ENCODE measurements at places on chromosomes 6 and 20.

DNA sequence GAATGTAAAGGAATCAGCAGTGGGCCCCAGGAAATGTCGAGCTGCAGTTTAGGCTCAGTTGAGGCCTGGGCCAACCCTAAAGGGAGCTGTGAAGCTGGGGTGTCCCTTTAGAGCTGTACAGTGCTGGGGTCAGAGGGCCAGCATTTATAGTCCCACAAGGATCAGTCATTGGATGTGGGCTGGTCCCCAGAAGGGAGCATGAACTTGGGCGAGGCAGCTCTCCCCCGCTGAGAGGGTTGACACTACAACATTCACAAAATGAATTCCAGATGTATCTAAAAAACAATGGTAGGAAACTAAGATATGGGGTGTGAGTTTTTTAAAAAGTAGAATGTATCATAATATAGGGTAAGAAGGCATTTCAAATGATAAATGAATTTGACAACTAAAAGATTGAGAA is 29.7 kb upstream of the TMX4 start:
- no peak for DNase-seq

- no peak for DNase-seq
Measured at GRCh38 chr6:17388365-17388764, 5.0 kb upstream of the CAP2 start.

DNA sequence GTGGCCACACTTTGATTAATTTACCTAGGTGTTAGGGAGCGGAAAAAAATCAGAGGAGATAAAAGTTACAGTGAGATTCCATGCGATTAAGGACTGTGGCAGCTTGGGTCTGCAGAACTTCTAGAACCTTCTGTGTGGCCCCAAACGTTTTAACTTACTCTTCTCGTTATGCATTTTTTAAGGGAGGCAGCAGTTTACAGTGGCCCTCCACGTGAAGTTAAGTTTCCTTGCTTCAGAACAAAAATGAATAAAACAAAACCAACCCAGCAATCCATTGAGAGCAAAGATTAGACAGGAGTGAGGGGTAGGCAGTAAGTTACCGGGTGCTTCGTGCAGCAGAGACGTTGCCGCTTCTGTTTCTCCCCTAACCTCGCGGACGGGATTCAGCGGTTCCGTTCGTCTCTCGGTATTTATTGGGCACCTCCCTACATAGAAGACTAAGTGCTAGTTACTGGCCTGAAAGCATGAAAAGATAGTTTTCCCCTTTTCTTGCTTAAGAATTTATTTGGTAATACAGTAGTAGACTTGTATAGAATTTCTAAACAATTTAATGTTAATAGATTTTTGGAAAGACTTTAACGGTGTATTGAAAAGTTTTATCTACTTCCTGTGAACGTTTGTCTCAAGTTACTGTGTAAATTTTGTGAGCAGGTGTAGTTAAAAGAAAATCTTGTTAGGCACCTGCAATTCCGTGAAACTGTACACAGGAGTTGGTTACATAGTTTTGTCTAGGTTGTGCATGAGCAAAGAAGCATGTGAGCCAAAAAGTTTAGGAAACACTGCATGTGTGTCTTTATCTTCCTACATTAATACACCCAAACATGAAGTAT is 1.1 kb downstream of the BAG2 start:
- DNase-seq, result peak; percentile 48

DNA sequence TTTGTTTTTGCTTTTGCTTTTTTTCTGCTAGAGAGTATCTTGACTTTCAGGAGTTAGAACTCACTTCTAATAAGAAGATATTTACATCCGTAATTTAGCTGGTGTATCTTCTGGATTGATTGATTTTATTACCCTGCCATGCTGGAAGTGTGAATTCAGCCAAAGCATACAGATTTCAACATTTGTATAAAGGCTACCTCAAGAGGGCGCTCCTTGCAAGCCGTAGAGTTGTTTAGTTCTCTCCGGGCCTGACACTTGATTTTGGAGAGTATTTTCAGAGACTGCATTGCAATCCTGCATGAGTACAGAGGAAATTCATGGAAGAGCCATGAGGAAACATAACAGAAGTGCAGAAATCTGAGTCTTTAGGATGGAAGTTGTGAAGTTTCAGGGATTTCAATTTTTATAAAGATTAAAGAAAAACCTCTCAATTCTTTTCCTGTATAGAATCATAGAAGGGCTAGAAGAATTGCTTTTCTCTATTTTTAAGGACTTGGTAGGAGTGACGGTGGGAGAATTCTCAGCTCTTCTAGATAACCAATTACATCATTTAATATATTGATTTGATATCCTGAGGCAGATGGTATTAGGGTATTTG is 66.7 kb upstream of the TIAM2 start:
- peak; percentile 61 for DNase-seq

- DNase-seq, result no peak
Measured at GRCh38 chr20:9374072-9374471, 140.3 kb upstream of the LAMP5 start.

GRCh38 chr6:125307964-125308615 is 6.3 kb upstream of the HDDC2 start:
- DNase-seq, result no peak

DNA sequence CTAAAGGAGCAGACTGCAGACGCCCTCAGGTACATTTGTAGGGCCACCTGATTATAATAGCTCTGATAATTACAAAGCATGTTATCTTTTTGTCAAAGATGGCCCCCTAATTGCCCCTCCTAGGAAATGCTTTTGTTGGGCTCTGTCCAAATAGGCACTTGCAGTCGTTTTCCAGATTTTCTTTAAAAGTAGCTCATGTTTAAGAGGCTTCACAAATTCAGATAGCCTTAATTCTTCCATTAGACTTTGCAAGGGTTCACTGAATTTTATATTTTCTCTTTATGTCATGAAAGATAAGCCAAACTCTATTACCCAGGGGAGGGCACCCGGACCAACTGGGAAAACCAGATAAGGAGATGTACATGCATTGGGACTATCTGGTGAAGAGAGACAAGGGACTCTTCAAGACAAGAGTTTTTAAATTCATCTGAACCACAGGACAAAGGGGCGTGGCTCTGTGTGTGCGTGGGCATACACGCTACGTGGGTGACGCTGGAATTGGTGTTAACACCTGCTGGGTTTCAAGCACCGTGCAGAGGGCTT is 95.6 kb downstream of the TOX2 start:
- DNase-seq, result peak; percentile 66

DNA sequence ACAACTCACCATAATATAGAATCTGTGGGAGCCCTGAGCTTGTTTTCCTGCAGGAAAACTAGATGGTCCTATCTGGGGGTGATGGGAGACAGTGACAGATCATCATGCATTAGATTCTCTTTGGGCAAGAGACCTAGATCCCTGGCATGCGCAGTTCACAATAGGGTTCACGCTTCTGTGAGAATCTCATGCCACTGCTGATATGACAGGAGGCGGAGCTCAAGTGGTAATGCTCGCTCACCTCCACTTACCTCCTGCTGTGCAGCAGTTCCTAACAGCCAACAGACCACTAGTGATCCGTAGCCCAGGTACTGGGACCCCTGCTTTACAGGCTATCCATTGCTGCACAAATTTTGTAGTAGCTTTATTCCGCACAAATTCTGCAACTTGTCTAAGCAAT is 84.5 kb downstream of the HIVEP2 start:
- DNase-seq, result no peak

GRCh38 chr6:169205176-169206160 is 48.2 kb downstream of the THBS2 start:
- no peak for DNase-seq

DNA sequence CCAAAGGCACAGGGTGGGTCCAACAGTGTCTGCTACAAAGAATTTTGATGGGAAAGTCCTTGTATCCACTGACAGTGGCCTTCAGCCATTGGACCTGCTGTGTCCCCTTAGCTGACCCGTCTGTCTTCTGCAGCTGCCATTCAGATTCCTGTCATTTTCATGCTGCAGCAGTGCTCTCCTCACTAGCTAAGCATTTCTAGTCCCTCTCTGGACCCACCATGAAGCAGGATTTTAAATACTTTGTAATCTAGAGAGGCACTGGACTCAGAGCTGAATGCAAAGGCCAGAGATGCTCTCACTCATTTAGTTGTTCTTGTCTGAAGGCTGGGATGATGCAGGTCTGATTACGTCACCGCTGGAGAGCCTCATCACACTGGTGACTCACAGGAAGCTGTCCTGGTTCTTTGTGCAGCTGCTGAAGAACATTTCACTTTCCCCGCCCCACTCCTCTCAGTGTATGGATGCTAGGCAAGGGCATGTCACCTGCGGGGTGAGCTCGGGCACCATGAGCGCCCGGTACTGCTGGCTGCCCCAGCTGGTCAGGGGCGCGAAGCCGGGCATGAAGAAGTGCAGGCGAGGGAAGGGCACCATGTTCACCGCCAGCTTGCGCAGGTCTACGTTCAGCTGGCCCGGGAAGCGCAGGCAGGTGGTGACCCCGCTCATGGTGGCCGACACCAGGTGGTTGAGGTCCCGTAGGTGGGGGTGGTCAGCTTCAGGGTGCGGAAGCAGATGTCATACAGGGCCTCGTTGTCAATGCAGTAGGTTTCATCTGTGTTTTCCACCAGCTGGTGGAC is 19.4 kb upstream of the TUBB2A start:
- DNase-seq, result no peak

GRCh38 chr6:89792881-89793280 is 26.7 kb downstream of the MDN1 start:
- peak; percentile 26 for DNase-seq

DNA sequence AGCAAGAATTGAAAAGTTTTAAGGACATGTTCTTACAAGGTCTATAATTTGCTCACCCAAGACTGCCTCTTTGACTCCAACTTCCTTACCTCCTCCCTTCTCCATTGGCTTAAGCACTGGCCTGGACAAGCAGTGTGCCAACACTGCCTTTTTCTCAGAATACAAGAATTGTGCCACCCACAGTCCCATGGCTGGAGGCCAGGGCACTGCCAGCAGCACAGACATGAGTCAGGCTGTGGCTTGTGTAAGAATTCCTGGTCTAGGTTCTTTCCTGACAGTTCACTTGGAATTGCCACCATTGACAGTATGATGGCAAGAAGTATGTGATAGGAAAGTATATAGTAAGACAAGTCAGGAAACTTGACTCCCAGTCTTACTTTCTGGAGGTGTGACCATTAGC is 202.7 kb upstream of the MARCKS start:
- DNase-seq, result no peak

DNA sequence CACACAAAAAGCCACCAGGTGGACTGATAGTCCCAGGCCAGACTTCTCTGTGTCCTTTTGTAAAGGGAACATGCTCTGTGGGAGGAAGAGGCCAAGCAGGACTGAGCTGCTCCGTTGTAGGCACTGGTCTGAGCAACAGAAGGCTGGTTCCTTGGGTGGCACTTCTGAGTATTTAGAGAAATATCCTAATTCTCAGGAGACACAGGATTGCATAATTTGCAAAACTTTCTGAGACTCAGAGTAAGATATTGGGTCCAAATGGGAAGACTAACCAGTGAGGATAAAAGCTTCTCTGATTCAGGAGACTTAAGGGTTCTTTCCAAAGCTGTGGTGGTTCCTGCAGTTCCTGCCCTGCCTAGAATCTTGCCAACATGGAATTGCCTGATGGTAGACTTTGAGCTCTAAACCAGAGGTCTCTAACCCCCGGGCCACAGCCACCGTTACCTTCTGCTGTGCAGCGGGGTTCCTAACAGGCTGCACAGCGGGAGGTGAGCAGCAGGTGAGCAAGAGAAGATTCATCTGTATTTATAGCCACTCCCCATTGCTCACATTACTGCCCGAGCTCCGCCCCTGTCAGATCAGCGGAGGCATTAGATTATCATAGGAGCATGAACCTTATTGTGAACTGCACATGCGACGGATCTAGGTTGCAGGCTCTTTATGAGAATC is 107.0 kb downstream of the OLIG3 start:
- DNase-seq, result no peak

DNA sequence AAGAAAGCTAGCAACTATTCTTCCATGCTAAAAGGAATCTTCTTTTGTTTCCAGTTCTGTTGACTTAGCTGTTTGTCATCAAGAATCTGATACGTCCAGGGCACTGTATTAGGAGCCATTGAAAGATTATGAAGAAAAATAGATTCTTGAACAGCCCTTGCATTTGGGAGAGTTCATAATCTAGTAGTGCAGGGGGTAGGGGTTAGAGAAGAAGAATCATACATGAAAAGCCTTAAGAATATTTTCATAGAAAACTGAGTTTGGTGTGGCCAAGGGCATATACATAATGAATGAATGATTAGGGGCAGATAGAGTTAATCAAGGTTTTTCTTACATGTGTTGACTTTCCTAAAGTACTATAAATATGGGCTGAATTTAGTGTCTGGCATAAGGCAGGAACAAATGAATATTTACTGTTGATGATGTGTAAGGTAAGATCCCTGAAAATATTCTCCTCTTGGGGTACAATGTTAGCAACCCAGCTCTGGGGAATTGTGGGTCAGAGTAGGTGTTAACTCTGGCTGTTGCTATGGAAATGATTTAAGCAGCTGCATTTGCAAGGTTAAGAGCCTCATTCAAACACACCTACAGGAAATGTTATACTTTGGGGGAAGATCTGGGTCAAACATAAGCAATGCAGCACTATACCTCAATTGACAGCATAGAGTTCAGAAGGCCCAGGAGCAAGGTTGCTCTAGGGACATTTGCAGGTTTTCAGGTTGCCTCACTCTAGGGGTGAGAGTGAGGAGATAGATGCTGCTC is 667.3 kb upstream of the CITED2 start:
- no peak for DNase-seq

DNA sequence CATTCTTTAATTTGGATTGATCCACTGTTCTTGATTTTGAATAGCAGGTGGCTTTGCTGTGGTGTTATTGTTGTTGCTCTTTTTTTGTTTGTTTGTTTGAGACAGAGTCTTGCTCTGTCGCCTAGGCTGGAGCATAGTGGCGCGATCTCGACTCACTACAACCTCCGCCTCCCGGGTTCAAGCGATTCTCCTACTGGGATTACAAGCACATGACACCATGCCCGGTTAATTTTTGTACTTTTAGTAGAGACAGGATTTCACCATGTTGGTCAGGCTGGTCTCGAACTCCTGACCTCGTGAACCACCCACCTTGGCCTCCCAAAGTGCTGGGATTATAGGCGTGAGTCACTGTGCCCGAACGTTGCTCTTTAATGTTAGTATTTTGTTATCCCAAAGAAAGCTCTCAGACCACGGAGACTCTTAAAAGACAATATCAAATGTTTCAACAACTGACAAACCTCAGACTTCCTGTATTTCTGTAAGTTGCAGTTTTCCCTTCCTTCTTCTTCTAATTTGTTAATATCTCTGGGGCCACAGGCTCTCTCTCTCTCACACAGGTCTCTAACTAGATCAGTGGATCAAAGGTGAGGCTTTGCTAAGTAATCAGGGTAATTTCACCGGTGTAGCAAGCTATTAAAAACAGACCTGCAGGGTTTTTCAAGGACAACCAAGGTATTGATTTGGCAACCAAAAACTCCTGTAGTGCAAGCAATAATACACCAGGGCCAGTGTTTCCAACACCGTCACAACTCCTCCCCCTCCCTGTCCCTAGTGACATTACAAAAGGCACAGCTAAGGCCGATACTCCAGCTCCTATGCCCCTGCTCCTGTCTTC is 48.8 kb upstream of the ZNF217 start:
- no peak for DNase-seq

GRCh38 chr6:148177589-148178233 is 164.9 kb upstream of the SASH1 start:
- peak; percentile 30 for DNase-seq

All from NCI-H748 treated with DMSO at 0.1 percent for 48 hours (cell line).